Activated naive CD4-positive, alpha-beta T cell (primary cell): ENCODE measurements at places on chromosomes 5 and 9.

- no peak for DNase-seq
Measured at GRCh38 chr5:34930462-34930844, 1.1 kb downstream of the DNAJC21 start.

- no peak for DNase-seq
Measured at GRCh38 chr5:14125262-14125661, 17.9 kb upstream of the TRIO start.

- no peak for DNase-seq
Measured at GRCh38 chr9:84570482-84571154, 98.9 kb upstream of the NTRK2 start.

GRCh38 chr9:112892981-112893380 is 2.3 kb upstream of the SLC46A2 start:
- DNase-seq, result no peak

DNA sequence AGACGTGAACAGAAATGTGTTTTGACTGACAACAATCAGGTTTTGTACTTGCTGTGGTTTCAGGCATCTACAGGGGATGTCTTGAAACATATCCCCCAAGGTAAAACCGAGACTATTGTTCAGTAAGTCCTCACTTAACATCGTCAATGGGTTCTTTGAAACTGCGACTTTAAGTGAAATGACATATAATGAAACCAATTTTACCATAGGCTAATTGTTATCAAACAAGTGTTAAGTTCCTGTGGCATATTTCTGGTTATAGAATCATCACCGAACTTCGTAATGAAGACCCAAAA is 16.4 kb upstream of the OMD start:
- DNase-seq, result no peak

DNA sequence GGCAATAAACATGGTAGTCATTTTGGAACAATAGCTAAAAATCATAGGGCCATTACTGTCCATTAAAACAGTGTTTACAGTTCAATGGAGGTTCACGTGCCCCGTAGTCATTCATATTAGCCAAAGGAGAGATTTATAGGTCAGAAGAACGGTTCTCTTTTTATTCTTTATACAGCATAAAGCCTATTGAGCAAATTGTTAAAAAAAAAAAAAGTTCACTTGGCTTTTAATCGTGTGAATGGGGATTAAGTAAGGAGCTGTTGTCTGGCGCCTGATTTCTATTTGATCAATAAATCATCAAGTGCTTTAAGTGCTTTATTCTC is 69.1 kb upstream of the TBCA start:
- DNase-seq, result no peak

- no peak for DNase-seq
Measured at GRCh38 chr9:109974918-109975276, 194.9 kb downstream of the PALM2AKAP2 start.

- DNase-seq, result no peak
Measured at GRCh38 chr5:155983954-155984353, 343.0 kb upstream of the SGCD start.

DNA sequence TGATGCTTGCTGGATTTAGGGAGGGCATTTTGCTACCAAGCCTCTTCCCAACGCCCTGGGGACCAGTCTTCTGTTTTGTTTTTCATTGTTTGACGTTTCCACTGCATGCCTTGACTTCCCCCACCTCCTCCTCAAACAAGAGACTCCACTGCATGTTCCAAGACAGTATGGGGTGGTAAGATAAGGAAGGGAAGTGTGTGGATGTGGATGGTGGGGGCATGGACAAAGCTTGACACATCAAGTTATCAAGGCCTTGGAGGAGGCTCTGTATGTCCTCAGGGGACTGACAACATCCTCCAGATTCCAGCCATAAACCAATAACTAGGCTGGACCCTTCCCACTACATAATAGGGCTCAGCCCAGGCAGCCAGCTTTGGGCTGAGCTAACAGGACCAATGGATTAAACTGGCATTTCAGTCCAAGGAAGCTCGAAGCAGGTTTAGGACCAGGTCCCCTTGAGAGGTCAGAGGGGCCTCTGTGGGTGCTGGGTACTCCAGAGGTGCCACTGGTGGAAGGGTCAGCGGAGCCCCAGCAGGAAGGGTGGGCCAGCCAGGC is 23.0 kb downstream of the PCDHGC5 start:
- DNase-seq, result no peak

GRCh38 chr9:115606838-115607237 is 488.9 kb upstream of the TNC start:
- no peak for DNase-seq

DNA sequence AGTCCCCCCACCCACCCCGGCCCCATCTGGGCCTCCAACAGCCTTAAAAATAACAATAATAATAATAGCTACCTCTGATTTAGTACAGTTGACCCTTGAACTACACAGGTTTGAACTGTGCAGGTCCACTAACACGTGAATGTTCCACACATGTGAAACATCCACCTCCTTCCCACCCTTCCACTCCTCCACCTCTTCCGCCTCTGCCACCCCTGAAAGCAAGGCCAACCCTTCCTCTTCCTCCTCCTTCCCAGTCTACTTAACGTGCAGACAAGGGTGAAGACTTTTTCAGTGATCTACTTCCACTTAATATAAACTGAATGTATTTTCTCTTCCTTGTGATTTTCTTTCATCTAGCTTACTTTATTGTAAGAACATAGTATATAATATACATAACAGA is 10.8 kb downstream of the PDGFRB start:
- no peak for DNase-seq
